Right ventricle myocardium superior (tissue), 1 donor: ENCODE measurements at places on chromosomes 12 and 14. TPM values are rescaled to one million over a fixed set of nuclear protein-coding genes. Genes with fewer than 3 reads are reported as not detected.

DNA sequence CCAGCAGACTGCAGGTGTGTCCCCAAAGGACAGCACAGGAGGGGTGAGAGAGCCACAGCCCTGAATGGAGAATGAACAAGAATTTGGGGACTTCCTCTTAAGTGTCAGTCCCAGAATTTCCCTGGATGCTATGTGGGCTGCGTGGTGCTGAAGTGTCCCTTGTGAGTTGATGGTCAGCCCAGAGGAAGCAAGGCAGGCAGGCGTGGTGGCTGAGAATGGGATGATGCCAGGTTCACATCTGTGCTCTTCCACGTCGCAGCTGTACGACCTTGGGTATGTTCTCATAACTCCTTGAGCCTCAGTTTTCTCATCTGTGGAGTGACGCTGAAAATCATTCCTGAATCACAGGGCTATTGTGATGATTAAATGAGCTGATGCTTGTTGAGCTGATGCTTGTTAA is 62.1 kb upstream of the GPATCH2L start:
- DNase-seq = no peak

DNA sequence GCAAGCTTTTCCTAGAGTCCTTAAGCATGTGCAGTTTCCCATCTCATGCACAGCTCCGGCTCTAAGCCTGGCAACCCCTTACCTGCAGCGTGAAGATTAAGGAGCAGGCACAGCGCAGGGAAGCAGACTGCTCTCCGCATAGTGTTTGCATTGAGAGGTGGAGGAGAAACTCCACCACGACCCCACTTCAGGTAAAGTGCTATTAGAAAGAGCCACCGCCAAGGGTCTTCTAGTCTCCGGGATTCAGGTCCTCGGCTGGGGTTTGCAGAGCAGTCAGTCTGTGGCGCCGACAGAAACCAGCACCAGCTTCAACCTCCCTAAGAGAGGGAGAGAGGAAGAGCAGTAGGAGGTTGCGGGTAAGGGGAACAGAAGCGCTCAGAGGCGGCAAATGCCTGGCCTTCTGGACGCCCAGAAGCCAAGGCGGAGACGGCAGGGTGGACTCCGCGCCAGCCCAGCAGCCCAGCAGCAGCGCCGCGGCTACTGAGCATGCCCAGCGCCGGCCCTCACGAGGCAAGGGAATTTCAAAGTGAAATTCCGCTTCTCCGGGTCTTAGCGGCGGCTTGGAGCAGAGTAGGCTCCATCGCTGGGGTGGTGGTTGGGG is at the start of gene PTPRR:
Gene PTPRR, minus strand, starts transcription at position 488 of the 601 bp plus-strand sequence. Its CDS starts 348 bp downstream, at position 140.
- DNase-seq = no peak

DNA sequence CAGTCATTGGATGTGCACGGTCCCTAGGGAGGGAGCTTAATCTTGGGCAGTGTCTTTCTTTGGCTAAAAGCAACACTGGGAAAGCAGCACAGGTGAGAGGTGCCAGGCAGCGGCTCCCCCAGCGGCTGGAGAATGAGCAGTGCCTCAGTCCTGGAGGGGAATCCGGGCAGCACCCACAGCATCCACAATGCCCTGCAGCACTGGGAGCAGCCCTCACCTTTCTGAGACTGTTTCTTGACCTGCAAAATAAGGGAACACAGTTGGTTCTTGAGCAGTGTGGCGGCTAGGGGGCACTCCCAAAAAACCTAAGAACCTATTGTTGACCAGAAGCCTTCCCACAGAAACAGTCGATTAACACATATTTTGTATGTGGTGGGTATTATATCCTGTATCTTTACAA is 75.8 kb downstream of the SINHCAF start:
- DNase-seq = no peak

DNA sequence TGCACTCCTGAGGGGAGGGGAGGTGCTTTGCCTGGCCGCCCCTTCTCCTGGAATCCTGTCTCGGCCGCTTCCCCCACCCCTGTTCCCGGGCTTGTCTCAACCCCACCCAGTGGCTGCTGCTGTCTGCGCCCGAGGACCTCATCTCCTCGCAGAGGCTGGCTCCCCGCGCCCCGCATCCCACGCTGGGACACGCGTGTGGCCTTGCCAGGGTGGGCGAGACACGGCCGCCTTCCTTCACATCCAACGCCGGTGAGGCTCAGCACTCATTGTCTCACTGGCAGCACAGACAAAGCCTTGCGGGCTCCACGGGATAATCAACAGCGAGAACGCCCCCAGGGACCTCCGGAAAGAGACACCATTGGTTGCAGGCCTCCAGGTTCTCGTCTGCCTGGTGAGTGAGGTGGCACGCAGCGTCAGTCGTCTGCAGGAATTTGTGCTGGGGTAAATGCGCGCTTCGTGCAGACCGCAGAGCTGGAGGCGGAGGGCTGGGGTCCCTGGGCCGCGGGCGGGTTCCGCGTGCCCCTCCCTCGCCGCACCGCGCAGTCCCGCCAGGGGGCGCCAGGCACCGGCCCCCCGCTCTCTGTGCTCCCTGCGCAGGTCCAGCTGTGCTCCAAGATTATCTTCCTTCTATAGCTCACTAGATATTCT is 26.8 kb downstream of the CCDC177 start:
- DNase-seq = no peak

GRCh38 chr12:88153959-88154358 is 11.9 kb downstream of the TMTC3 start:
- no peak for DNase-seq

ADAMTS20 gene
- not detected for total RNA-seq

DIO2 gene
- 2.8 TPM for total RNA-seq

INSM2 gene
- total RNA-seq = not detected

MCRS1 gene
- total RNA-seq = 83.0 TPM
